ENCODE measurements at places on chromosomes 1 and 21.

DNA sequence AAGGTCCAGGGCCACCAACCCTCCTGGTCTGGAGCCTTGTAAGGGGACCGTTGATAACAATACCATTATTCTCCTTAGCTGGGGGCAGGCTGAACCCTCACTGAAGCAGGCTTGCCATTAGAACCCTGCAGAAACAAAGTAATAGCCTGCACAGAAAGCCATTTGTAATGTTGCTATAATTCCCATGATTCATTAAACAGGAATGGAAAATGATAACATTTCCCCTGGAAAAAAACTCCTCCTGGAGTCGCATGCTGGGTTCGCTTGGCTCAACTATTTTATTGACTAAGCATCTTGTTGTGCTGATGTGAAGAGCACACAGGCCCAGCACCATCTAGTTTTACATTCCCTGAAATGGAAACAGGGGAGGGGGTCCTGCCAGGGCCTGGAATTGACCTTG is 155.6 kb upstream of the CSF3R start:
- no peak for DNase-seq

GRCh38 chr1:41500781-41501518 is 16.5 kb upstream of the EDN2 start:
- no peak for DNase-seq

DNA sequence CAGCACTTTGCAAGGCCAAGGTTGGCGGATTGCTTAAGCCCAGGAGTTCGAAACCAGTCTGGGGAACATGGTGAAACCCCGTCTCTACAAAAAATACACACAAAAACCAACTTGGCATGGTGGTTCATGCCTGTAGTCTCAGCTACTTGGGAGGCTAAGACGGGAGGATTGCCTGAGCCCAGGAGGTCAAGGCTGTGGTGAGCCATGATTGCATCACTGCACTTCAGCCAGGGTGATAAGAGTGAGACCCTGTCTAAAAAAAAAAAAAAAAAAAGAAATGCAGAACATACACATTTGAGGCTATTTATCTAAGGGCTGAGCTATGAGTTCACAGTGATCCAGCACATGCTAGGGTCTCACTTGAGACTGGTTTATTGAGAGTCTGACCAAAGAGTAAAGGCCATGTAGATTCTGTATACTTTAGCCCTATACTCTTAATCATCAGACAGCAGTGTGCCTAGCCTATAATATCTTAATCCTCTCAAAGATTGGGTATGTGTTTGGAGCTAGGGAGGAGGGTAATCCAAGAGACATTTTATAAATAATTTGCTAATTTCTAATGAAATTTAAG is 23.9 kb downstream of the RNF2 start:
- DNase-seq, result no peak

DNA sequence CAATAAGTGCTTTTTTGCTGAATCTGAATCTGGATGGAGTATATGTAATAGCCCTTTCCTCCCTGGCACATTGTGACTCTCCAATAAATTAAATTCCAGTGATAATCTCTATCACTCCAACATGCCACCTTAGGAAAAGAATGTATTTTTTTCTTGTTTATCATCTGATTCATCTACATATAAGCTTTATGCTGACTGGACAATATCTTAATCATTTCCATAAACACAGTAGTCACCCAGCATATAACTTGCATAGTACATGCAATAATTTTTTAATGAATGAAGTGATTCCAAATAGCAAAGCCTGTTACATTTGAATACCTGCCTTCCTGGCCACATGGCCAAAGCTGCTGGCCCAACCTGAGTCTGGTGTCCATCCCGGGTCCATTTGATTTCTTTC is 477.6 kb upstream of the USP24 start:
- DNase-seq, result no peak

- no peak for DNase-seq
These were observed 169.9 kb downstream of the HS2ST1 start for GRCh38 chr1:87084244-87084836.

DNA sequence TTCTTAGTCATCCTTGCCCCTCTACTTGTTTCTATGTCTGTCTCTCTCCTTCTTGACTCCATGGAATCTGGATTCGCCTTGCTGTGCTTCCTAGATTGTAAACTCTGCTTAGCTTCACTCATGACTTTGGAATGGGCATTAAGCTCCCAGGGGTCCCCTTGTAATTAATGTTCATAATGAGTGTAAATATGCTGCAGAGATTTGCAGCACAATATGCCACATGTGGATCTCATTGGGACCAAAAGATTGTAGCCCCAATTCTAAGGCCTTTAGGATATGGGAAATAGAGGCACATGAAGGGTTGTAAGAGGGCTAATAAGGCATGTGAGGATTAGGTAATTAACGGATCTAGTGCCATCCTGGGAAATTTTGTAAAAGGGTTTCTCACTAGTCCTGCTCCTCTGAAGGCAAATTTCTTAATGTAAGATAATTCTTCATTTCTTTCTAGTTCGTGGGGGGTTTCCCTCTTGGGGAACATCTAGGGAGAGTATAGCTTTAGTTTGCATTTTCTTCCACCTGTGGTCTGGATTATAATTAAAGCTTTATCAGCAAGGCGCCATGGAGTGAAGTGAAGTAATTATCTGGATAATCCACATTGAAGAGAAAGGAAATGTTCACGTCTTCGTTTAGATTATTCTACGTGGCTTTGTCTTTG is 659.2 kb upstream of the PLXNA2 start:
- no peak for DNase-seq

DNA sequence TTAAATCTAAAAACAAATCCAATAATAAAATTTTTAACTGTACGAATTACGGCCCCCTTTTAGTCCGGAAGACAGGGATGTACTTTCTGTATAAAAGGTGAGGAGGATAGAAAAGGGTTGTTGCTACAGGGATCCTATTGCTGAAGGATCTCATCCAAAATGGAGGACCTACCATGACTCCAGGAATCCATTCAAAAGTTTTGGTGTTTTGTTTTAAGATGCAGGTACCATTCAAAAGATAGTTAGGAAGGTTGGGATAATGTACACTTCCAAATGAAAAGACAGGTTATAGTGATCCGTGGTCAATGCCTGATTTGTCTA is 1.3 kb upstream of the ENAH start:
- no peak for DNase-seq
